ENCODE measurements at places on chromosomes 13 and 19.

DNA sequence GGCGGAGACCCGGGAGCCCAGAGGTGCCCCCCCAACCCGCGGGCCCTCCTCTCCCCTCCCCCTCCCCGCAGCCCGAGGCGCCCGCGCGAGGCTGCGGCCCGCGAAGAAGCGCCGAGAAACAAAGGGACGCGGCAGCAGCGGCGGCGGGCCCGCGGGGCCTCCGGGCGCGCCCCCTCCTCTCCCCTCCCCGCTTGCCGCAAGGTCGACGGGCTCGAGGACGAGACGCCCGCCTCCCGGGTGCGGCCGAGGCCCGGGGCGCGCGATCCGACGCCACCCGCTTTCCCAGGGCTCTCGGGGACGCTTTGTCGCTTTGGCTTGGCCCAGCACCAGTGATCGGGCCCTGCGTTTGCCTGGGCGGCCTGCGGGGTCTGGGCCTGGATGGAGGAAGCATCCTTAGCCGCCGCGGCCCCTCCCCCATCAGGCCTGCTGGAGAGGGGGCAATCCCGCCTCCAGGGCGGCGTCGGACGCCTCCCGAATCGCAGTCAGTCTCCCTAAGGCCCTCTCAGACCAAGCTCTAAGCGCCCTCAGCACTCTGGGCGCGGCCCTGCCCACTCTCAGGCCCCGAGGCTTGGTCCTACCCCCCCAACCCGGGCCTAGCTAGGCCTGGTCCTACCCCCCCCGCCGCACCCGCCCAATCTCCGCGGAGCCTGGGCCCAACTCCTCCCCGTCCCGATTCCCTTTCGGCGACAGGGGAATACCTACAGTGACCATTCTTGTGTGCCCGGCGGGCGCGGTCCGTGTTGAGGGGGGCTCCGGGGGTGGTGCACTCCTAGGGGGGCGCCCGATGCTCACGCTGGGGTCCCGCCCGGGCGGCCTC lies 740 bp downstream of the ELAVL3 start:
- DNase-seq, result no peak

DNA sequence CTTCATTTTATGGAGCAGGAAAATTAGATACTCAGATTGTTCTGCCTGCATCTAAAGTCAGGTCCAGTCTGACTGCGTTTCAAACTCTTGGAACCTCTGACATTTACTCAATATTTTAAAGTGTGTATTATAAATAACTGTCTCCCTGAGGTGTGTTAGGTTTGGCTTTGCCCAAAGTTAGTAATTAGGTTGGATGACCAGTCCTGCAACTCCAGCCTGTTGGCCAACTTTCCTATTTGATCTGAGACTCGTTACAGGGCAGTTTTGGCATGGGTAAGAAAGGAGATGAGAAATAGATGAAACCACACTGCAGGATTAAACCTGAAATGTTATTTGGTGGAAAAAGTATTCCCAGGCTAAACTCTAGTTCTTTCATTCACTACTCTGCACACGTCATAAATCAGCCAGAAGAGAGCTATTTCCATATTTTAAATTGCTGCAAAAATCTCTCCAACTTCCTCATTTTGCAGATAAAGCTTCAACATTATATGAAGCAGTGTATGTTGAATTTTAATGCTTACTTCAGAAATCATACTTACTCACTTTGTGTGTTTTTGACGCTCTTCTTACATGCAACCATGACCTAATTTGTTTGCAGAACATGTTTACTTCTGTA lies 357.1 kb downstream of the DCT start:
- no peak for DNase-seq

DNA sequence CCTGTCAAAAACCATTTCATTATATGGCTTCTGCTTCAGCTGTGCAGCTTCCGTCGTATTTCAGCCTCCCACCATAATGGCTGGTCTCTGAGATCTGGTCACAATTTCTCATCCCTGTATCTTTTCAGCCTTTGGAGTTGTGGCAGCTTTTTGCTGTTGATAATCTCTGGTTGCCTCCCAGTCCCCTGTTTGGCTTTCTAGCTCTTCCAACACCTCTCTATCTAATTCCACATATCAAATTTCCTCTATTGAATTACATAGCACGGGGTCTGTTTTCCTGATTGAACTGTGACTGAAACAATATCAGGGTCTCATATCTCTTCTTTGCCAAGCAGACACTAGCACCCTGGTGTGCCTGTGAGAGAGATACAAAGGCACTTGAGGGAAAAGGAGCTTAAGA lies 222.1 kb upstream of the OBI1 start:
- DNase-seq, result no peak

DNA sequence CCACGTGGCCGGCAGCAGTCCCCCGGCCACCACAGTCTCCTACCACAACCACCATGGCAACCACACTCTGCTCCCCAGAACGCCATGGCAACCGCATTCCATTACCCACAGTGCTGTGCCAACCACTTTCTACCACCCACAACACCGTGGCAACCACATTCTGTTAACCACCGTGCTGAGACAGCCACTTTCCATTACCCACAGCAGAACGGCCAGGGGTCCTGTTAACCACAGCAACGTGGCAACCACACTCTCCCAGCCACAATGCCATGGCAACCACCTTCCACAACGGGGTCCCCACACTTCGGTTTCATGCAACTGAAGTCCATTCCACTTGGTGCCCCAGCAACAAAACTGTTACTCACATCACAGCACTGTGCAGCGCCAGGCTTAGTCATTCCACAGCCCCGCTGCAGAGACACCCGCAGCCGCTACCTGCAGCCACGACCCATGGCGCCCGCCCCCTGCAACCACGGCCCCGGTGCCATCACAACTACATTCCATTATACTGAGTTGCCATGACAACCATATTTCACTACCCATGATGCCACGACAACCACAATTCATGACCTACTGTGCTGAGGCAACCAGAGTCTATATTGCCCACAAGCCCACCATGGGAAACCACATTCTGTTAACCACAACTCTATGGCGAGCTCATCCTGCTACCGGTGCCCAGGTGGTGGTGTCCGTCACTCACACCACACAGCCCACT lies 10.0 kb downstream of the DPF1 start:
- peak; percentile 60 for DNase-seq

DNA sequence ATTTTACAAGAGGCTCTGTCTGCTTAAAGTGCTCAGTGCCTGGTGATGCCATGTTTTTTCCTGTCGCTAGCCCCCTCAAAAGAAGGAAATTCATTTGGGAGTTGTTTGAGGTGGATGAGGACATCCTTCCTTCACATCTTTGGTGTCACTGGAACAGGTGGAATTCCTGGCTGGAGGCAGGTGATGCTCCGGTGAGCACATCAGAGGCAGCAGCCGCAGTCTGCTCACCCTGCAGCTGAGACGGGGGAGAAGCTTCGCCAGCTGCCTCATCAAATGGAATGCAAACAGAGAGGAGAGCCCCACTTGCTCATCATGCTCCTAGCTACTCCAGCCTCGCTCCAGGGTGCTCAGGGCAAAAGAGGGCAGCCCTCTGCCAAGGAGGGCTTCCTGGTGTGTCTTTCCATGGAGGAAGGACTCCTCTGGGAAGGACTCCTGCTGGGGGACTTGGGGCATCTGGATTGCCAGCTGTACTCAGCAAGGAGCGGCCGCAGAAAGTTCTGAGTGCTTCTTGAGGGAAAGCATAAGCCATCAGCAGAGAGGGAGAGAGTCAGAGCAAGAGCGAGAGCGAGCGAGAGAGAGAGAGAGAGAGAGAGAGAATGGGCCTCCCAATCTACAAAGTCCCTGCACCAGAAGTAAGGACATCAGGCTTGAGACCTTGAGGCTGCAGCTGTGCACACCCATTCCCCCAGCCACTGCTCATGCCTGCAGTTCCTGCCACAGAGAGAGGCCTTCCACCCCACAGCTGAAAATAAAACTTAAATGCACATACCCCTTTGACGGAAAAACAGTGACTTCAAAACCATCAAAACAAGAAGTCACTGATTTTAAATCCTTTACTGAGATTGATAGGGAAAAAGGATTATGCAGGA lies 74.3 kb upstream of the UBL3 start:
- DNase-seq, result no peak

DNA sequence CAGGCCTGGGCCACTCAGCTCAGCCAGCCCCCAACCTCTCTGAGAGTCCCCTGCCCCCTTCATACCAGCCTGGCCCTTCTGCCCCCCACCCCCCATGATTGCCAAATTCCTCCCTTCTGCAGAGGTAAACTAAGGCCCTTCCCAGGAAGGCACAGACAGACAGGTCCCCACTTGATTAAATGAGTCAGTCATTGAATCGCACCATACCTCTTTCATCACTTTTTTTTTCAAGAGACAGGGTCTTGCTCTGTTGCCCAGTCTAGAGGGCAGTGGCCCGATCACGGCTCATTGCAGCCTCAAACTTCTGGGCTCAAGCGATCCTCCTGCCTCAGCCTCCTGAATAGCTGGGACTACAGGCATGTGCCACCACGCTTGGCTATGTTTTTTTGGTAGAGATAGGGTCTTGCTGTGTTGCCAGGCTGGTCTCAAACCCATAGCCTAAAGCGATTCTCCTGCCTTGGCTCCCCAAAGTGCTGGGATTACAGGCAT lies 6.0 kb downstream of the PODNL1 start:
- no peak for DNase-seq

- DNase-seq, result no peak
These were observed 2.3 kb downstream of the TRAPPC6A start for GRCh38 chr19:45175515-45176345.

DNA sequence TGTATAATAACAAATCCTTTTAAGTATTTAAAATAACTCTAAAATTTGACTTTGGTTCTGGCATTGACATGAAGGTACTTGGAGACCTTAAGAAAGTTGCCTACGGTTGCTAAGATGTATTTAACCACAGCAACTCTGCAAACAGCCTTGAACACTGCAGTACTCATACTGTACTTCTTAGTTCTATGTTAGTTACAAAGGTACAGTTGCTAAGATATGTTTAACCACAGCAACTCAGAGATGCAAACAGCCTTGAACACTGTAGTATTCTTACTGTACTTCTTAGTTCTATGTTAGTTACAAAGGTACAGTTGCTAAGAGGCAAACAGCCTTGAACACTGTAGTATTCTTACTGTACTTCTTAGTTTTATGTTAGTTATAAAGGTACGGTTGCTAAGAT lies 268.3 kb upstream of the MIR17HG start:
- DNase-seq, result no peak

DNA sequence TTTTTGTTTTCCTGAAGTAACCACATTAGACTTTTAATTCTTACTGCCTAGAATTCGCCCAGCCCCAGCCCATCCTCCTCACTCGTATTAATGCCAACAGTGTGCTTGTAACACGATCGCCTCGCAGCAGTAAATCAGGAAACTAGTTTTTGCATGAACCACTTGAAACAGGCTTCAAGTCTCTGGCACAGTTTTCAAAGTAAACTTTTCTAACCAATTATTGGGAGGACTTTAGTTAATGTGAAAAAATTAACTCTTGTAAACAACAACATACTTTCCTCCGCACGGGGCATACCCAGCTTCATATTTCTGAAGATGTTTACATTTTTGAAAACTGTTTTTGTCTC lies 39.2 kb downstream of the TNFRSF19 start:
- no peak for DNase-seq

- peak; percentile 16 for DNase-seq
These were observed 588 bp downstream of the DNASE2 start for GRCh38 chr19:12880551-12881171.

DNA sequence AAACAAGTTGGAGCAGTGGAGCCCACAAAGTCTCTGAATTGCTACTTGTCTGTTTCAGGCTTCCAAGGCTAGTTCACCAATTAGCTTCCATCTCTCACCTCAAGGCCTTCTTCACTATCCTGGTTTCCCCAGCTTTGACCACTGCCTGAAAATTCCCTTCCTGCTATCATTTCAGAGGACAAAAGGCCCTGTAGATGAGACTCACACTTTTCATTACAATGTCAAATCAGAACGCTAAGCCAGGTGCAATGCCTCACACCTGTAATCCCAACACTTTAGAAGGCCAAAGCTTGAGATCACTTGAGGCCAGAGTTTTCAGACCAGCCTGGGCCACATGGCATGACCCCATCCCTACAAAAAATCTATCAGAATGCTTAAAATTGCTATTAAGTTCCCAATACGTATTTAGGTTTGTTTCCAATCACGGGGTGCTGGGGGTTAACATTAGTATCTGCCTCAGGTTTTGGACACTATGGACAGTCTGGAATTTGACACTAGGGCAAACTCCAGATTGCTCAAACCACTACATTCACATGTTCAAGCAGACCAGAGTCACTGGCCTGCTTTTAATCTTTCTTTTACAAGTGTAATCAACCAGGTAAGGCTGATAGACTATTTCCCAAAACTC lies 5.5 kb downstream of the TPT1 start:
- no peak for DNase-seq

DNA sequence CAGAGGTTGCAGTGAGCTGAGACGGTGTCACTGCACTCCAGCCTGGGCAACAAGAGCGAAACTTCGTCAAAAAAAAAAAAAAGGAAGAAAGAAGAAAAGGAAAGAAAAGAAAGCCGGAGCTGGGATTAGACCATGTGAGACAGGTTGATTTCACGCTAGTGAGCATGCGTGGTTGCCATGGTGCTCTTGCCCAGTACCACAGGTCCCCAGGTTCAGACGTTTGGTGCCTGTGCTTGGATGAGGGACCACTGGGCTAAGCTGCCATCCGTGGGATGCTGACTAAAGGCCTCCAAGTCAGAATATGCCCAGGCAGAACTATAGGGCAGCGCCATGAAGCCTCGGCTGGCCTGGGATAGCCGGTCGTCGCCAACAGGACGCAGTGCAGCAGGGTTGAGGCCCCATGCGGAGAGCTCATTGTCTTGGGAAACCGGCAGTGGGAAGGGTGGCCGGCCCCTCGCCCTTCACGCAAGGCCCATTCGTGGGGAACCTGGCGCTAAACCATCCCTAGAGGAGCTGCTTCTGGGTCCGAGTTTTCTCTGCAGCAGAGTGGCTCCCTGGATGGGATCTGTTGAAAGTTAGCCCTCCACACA lies 7.2 kb upstream of the TEX101 start:
- DNase-seq, result no peak

DNA sequence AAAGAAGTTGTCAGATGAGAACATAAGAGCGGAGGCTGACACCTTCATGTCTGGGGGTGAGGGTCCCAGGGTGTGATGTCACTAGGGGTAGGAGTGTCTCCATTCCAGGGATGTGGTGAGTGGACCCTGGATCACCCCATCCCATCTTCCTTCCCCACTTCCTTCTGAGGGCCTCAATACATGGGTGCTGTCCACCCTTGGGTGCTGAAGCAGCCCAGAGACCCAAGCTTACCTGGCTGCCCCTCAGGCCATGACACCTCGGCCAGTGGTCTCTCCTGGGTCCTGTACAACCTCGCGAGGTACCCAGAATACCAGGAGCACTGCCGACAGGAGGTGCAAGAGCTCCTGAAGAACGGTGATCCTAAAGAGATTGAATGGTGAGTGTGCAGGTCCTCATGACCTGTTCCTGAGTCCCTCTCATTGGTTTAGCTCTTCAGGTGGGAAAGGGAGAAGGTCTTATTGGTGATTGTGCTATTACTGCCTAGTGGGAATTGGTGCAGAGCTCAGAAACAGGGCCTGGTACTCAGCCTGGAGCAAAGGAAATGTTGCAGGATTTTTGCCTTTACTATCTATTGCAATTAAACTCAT lies 37.7 kb upstream of the CYP4F8 start:
- DNase-seq, result no peak

GRCh38 chr19:17977488-17977887 lies 10.6 kb downstream of the KCNN1 start:
- DNase-seq, result no peak

- DNase-seq, result no peak
These were observed 23.5 kb downstream of the FAM187B start for GRCh38 chr19:35204799-35205732.

- DNase-seq, result no peak
These were observed 11.6 kb downstream of the DIAPH3 start for GRCh38 chr13:60152114-60152513.

- no peak for DNase-seq
These were observed 9.8 kb downstream of the LILRB2 start for GRCh38 chr19:54271106-54271505.
